Cardiac ventricle fibroblast (primary cell): ENCODE measurements at places on chromosomes 6 and 20. TPM values are rescaled to one million over a fixed set of nuclear protein-coding genes. Genes with fewer than 3 reads are reported as not detected.

The TAAR9 gene
- not detected in 2 replicates for total RNA-seq

The PRSS16 gene
- not detected in 2 replicates for total RNA-seq

The RFX6 gene
- total RNA-seq, result not detected in 2 replicates

The SRC gene
- 21.2 and 26.0 TPM in 2 replicates for total RNA-seq

The JPH2 gene
- 0.25 TPM in 1 of 2 replicates, not detected in the other for total RNA-seq

The DDO gene
- total RNA-seq, result 0.39 and 0.44 TPM in 2 replicates

The RGS17 gene
- 7.4 and 9.2 TPM in 2 replicates for total RNA-seq

The PBOV1 gene
- not detected in 2 replicates for total RNA-seq

The TPD52L2 gene
- 92.1 and 109 TPM in 2 replicates for total RNA-seq

The UST gene
- total RNA-seq, result 10.2 and 10.5 TPM in 2 replicates

The NPBWR2 gene
- not detected in 2 replicates for total RNA-seq

The TAAR5 gene
- not detected in 2 replicates for total RNA-seq

The SLC17A3 gene
- total RNA-seq, result not detected in 2 replicates

The CAP2 gene
- 0.49 and 1.2 TPM in 2 replicates for total RNA-seq

The CEP57L1 gene
- 13.5 and 15.1 TPM in 2 replicates for total RNA-seq

The RPP21 gene
- total RNA-seq, result 52.2 and 53.2 TPM in 2 replicates

The CARMIL1 gene
- total RNA-seq, result 15.5 and 20.6 TPM in 2 replicates

The TMEM217 gene
- total RNA-seq, result 0.20 TPM in 1 of 2 replicates, not detected in the other

The CASS4 gene
- 2.8 and 4.0 TPM in 2 replicates for total RNA-seq

The CDH4 gene
- total RNA-seq, result not detected in 2 replicates

The ZSCAN23 gene
- total RNA-seq, result 1.4 and 1.5 TPM in 2 replicates

The CCDC170 gene
- 0.15 and 0.31 TPM in 2 replicates for total RNA-seq

The OR2B6 gene
- not detected in 2 replicates for total RNA-seq

The PEDS1 gene
- 34.6 and 34.8 TPM in 2 replicates for total RNA-seq

The RAMACL gene
- 2.1 and 3.2 TPM in 2 replicates for total RNA-seq

The ZBP1 gene
- total RNA-seq, result not detected in 2 replicates

The GLP1R gene
- total RNA-seq, result not detected in 2 replicates

The GLYATL3 gene
- not detected in 2 replicates for total RNA-seq

The KHDC1L gene
- total RNA-seq, result not detected in 2 replicates

The DUSP15 gene
- 0.34 TPM in 1 of 2 replicates, not detected in the other for total RNA-seq

The PTPRT gene
- 0.05 TPM in 1 of 2 replicates, not detected in the other for total RNA-seq

The BFSP1 gene
- 1.6 and 2.2 TPM in 2 replicates for total RNA-seq

The HEY2 gene
- total RNA-seq, result 0.05 and 0.06 TPM in 2 replicates

The BPIFB1 gene
- total RNA-seq, result 0.50 TPM in 1 of 2 replicates, not detected in the other

The BHLHE23 gene
- not detected in 2 replicates for total RNA-seq

The EBF4 gene
- 0.49 and 0.69 TPM in 2 replicates for total RNA-seq

The SEMG1 gene
- not detected in 2 replicates for total RNA-seq

The PPIL6 gene
- 3.9 and 8.1 TPM in 2 replicates for total RNA-seq

The DLK2 gene
- total RNA-seq, result not detected in 2 replicates

The HCRTR2 gene
- total RNA-seq, result not detected in 2 replicates

The KIFC1 gene
- total RNA-seq, result 1.3 and 5.0 TPM in 2 replicates

The ADGRB3 gene
- total RNA-seq, result 5.0 and 6.4 TPM in 2 replicates

The CDKAL1 gene
- 5.7 and 7.8 TPM in 2 replicates for total RNA-seq
